ENCODE measurements at places on chromosomes 3 and 15. TPM values are rescaled to one million over a fixed set of nuclear protein-coding genes. Genes with fewer than 3 reads are reported as not detected.

- DNase-seq, result no peak
These were observed 2.4 kb downstream of the ADAMTS9 start for GRCh38 chr3:64685331-64685799.

DNA sequence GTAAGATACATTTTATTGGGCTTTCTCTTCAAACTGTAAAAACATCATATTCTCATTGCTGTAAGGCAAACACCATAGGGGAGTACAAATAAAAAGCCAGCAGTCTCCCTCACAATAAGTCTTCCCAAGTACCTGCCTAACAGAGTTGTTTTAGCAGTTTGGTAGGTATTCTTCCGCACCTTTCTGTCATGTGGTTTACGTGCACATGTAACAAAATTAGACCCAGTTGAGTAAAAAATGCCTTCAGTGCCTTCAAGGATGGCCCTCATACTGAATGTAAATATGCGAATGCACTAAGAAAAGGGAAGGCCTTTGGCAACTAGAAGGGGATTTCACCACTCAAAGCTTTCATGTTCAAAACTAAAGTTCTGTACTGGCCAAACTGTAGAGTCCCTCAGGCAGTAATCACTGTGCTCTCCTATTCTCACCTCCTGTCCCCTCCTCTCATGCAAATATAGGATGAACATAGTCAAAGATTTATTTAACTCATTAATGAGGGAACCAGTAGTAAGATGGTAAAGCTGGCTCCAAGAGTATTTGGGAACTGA lies 26.4 kb downstream of the USP3 start:
- no peak for DNase-seq

DNA sequence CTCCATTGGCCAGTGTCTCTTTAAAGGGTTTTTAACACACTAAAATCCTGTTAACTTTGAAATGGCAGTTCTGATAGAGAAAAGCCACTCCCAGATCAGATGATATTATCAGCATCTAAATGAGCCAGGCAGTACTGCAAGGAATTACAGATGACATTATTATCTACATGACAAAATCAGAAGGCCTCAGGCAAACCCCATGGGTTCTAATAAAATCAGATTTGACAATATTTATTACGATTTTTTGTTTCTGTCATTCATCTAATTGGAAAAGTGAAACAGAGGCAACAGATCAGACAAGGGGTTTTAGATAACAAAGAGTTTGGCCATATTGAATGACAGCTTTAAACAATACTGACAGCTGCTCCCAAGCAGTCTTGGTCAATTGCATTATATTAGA lies 112.7 kb downstream of the FEZF2 start:
- no peak for DNase-seq

DNA sequence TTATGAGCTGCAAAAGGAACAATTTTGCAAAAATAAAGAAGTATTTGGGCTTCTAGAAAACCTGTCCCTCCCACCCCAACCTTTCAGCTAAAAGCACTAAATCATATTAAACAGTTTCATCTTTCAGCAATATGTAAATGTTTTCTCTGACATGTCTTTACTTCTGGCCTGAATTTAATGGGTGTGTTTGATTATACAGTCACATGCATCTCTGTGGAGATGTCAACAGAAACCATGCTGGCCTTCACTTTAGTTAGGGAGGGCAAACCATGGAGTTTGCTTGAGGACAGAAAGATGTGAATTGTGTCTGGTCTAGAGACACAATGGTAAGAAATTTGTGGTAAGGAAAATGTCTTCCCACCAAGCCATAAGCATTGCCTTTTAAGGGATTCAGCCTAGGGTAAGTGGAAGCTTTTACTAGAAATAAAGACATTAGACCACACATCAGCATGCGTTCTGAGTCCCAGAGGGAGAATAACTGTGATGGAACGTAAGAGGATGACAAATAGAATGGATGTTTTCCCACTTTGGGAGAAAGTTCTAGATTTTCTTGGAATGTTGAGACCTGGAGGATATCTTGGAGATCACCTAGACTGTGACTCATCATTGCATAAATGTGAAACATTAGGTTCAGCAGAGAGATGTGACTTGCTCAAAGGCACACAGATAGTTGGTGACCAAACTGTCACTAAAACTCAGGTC lies 68.9 kb downstream of the ST8SIA2 start:
- no peak for DNase-seq

DNA sequence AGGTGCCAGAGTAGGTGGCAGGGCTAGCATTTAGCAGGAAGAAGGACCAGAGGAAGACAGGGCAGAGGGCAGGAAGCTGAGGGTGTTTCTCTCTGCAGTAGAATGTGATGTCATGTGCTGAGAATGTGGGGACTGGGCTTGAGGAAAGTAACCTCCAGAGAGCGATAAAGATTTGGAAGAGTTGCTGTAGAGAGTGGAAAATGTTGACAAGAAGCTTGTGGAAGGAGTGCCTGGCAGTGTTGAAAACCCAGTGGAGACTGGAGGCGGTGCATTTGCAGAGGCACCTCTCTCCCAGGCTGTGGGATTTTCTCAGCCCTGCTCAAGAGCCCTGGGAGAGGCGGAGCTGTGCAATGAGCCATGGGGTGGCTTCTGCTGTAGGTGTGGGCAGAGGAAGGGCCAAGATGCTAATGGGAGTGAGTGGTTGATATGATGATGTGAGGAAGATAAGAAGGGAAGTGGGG lies 54.8 kb downstream of the MESD start:
- DNase-seq, result no peak

Gene CCDC191
- total RNA-seq, result 4.1 TPM

Gene CPLX3
- not detected for total RNA-seq

Gene THSD4
- 25.6 TPM for total RNA-seq

Gene PP2D1
- not detected for total RNA-seq

All from upper lobe of right lung (tissue), 1 donor.